ENCODE measurements at places on chromosomes 16 and 17. TPM values are rescaled to one million over a fixed set of nuclear protein-coding genes. Genes with fewer than 3 reads are reported as not detected.
A peak's percentile ranks its signal among the peaks of the same experiment; 100 is the strongest.

- H3K4me1 ChIP-seq = no peaks in the 10 kb centered on the region
- H3K27ac ChIP-seq = no peak overlapping the region
- H3K4me3 ChIP-seq = no peak overlapping the region
- no peak for DNase-seq
- peaks cover 18% of the 10 kb centered on the region for H3K27me3 ChIP-seq
Measured at GRCh38 chr16:23351360-23351759, 49.3 kb downstream of the SCNN1B start.

DNA sequence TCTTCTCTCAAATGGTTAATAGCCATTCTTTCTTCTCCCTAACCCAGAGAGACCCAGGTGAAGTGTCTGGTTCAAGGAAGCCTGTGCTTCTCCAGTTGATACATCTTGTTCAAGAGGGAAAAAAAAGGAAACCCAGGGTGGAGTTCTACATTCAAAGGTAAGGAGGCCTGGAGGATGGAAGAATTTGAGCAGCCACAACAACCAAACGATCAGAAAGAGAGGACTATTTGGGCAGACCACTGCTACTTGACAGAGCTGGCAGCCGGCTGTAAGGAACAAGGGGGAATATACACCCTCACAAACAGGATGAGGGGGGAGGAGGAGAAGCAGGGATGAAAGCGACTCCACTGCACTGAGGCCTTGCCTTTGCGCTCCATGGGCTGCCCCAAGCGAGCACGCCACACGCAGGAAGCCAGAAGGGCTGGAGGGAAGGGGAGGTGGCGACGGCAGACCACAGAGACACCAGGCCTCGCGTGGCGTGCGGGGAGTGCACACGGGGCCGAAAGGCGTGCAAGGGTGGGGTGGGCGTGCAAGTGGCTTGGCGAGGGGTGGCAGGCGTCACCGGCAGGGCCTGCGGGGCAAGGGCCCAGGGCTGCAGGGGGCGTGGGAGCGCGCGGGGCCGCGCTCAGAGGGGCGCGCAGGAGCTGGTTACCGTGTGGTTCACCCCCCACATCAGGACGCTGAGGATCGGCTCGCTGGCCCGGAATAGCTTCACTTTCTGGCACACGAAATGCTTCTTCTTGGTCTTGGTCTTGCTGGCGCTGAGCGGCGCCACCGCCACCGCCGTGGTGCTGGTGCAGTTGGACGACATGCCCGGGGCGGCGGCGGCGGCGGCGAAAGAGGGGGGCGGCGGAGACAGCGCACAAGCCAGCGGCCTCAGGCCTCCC lies 499 bp downstream of the PIP4K2B start:
- DNase-seq = peak; percentile 66
- H3K27ac ChIP-seq = peak overlapping the region; percentile 94
- H3K4me1 ChIP-seq = peaks cover 36% of the 10 kb centered on the region
- peak overlapping the region; percentile 99 for H3K4me3 ChIP-seq
- H3K27me3 ChIP-seq = no peaks in the 10 kb centered on the region

GGA3 gene
- total RNA-seq = 72.9 TPM

ITGAX gene
- total RNA-seq = 6.6 TPM

G6PC1 gene
- total RNA-seq = not detected

TBC1D3G gene
- total RNA-seq = not detected

KRT34 gene
- total RNA-seq = not detected

GRCh38 chr16:25827709-25828108 lies 135.9 kb downstream of the HS3ST4 start:
- no peak for DNase-seq
- H3K4me1 ChIP-seq = no peaks in the 10 kb centered on the region
- H3K36me3 ChIP-seq = no peaks in the 10 kb centered on the region
- H3K27me3 ChIP-seq = peaks cover 7% of the 10 kb centered on the region
- H3K27ac ChIP-seq = no peak overlapping the region

GRCh38 chr16:11291091-11291703 lies 10.1 kb upstream of the PRM1 start:
- no peak for DNase-seq
- H3K4me1 ChIP-seq = peaks cover 11% of the 10 kb centered on the region
- H3K27me3 ChIP-seq = peaks cover 2% of the 10 kb centered on the region
- H3K36me3 ChIP-seq = no peaks in the 10 kb centered on the region
- H3K4me3 ChIP-seq = no peak overlapping the region

GRCh38 chr16:75460446-75460845 lies 4.0 kb downstream of the TMEM170A start:
- H3K4me3 ChIP-seq = no peak overlapping the region
- H3K27me3 ChIP-seq = no peaks in the 10 kb centered on the region
- peaks cover 48% of the 10 kb centered on the region for H3K4me1 ChIP-seq
- peak overlapping the region; percentile 68 for H3K27ac ChIP-seq

GRCh38 chr16:73095142-73095820 lies 47.4 kb upstream of the ZFHX3 start:
- no peak for DNase-seq
- no peaks in the 10 kb centered on the region for H3K27me3 ChIP-seq
- H3K4me3 ChIP-seq = no peak overlapping the region
- no peak overlapping the region for H3K27ac ChIP-seq

DNA sequence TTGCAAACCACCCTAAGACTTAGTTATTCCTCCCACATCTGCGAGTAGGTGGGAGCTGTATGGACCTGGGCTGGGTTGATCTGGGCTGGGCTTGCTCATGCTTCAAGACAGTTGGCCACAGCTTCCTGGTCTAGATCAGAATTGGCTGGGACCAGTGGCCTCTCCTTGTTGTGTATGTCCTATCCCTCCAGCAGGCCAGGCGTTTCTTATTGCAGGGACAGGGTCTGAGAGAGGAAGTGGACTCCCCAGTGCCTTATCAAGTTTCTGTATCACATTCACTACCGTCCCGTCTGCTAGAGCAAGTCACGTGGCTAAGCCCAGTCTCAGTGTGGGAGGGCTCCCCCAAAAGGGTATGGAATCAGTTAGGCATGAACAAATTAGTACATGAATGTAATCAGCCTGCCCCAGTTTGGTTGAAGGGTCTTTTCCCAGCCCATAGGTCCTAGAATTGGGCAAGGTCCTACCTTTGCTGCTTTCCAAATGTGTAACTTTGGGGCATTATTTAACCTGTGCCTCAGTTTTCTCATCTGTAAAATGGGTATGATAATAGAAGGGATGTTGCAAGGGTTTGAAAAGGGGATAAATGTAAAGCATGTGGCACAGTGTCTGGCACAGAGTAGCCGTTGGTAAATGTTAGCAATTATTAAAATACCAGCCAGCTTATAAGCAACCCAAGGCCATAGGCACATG lies 36.0 kb downstream of the NKD1 start:
- peaks cover 6% of the 10 kb centered on the region for H3K36me3 ChIP-seq
- no peaks in the 10 kb centered on the region for H3K27me3 ChIP-seq
- peaks cover 23% of the 10 kb centered on the region for H3K4me1 ChIP-seq

DNA sequence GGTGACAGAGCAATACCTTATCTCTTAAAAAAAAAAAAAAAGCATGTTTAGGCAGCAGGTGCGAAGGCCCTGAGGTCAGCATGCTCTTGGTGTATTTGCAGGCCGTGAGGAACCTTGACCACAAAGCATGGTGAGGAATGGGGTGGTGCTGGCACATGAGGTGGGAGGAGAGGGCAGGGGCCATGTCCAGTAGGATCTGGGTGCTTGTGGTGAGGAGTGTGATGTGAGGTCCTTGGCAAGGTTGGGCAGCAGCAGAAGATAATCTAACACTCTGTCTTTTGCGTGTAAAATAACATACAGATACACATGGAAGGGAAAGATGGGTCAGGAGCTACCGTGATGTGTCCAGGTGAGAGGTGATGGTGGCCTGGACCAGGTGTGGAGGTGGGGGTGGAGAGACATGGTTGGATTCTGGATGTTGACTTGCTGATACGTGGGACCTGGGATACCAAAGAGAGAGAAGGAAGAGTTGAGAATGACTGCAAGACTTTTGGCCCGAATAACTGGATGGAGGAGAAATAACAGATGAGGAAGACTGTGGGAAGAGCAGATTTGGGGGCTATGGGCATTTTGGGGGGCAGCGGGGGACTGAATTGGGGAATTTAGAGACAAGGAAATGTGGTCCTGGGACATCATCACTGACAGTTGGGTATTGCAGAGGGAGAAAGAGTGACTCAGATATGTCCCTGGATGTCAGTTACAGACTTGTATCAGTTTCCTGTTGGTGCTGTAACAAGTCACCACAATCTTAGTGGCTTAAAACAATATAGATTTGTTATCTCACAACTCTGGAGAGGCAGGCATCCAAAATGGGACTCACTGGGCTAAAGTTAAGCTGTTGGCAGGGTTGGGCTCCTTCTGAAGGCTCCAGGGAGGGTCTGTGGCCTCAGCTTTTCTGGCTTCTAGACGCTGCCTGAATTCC lies 274.9 kb downstream of the HAPSTR1 start:
- H3K4me3 ChIP-seq = no peak overlapping the region
- no peaks in the 10 kb centered on the region for H3K4me1 ChIP-seq
- H3K27me3 ChIP-seq = peaks cover 8% of the 10 kb centered on the region
- no peaks in the 10 kb centered on the region for H3K36me3 ChIP-seq
- no peak overlapping the region for H3K27ac ChIP-seq

GRCh38 chr17:1787301-1787902 lies 25.5 kb downstream of the SERPINF1 start:
- no peak overlapping the region for H3K4me3 ChIP-seq
- peaks cover 37% of the 10 kb centered on the region for H3K36me3 ChIP-seq
- DNase-seq = no peak
- no peak overlapping the region for H3K27ac ChIP-seq

Data from activated CD4-positive, alpha-beta T cell treated with anti-CD3 and anti-CD28 coated beads for 36 hours (primary cell).